Amniotic stem cell (primary cell): ENCODE measurements at places on chromosomes 3 and 15.
A peak's percentile ranks its signal among the peaks of the same experiment; 100 is the strongest.

DNA sequence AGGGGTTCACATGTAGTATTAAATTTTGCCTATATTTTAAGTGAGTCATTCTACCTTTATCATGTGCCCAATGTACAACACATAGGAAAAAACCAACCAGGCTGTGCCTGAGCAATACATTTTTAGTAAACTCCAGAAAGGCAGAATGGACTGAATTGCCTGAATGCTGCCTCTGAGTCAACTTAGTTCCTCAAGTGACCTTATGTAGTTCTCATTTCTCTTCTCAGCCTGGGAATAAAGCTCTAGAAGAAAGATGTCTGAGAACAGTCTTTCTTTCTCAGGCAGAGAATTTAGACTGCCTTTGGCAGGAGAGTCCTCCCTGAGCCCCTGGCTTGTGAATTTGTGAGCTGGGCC is 13.0 kb downstream of the ST3GAL6 start:
- DNase-seq = no peak

DNA sequence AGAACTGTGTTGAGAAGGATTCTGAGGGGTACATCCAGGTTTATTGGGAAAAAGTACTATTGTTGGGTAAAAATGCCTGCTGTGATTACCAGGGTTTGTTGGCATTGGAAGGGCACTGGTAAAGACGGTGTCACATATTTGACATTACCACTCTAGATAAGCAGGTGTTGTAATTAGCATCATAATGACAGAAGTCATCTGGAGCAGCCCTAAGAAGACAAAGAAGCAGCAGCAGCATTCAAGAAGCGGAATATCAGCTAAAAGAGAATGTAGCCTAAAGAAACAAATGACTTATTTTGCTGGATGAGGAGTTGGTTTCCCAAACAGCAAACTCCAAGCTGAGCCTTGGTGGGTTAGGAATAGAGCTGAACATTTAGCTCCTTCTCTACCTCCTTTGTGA is 30.5 kb upstream of the ZFAND6 start:
- no peak for DNase-seq

DNA sequence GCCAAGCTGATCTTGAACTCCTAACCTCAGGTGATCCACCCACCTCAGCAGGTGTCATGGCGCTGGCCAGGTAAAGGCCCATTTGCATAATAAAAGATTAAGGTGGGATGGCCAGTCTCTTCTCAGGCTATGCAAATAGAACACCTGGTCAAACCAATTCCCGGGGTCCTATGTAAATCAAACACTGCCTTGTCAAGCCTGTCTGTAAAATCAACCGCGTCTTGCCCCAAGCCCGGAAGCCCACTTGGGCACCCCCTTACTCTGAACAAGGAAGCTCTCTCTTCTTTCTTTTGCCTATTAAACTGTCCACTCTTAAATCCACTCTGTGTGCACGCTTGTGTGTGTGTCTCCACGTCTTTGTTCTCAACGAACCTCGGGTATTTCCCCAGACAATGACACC is 13.0 kb upstream of the POC1A start:
- DNase-seq = no peak

GRCh38 chr3:57803647-57804081 is 47.6 kb downstream of the SLMAP start:
- peak; percentile 56 for DNase-seq

DNA sequence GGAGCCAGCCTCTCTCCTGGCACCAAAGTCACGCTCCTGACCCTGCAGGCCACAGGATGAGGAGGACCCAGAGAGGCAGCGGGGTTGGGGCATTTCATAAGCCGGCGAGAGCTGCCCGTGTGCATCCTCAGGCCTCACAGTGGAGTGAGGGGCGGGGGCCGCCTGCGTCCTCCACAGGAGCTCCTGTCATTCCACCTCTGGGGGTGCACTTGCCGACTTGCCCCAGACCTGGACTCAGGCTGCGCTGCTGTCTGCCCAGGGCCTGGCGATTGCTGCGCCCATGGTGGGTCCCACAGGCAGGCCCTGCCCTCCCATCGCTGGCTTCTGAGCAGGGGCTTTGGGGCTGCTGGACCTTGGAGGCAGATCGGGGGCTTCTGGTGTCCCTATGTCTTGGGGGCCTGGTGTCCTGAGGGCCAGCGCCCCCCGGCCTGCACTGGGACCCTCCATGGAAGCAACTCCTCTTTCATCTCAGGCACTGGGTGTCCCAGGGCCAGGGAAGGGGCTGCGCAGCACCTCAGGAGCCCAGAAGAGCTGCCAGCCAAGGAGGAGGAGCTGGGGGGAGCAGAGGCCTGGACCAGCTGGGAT is 184.0 kb downstream of the GOLGA6L6 start:
- no peak for DNase-seq

DNA sequence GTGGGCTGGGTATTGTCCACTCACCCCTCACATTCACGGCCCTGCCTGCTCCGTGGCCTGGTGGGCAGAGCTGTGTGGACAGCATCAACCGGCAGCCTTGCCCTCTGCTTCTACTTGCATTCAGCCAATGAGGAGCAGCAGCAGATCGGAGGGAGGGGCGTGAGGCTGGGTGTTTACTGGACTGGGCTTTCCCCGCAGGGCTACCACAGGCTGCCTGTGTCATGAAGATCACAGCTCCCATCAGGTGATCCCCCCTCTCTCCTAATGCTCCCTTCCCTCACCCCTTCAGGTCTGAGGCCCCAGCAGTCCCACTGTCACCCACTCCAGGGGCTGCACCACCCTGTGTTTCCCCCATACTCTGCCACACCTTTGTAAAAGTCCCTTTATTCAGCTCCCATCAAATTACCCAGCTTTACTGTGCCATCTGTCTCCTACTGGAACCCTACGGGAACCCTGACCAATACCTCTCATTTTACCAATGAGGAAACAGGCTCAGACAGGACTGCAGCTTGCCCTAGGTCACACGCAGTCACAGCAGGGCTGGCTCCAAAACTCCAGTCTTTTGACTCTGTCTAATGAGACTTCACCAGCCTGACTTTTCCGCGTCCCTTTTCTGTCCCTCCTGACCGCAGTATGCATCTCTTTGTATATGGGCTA is 81.1 kb downstream of the MEGF11 start:
- DNase-seq = no peak

GRCh38 chr15:49622561-49622960 is 1.7 kb downstream of the DTWD1 start:
- DNase-seq = no peak

DNA sequence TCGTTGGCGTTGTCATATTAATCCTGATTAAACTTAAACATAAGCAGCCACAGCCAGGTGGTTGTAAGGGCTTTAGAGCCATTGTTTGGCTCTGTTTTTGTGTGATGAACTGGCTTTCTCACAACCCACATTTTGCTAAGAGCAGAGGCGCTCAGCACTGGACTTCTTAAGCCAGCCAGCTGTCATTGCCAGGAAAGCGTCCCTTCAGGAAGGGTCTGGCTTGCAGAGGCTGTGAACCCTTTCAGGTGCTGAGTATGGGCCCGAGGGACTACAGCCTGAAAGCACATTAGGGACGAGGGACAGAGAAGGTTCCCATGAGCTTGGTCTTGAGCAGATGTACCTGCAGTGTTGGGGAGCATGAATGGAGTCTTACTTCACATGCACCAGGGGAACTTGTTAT is 112.3 kb downstream of the CHCHD6 start:
- no peak for DNase-seq

GRCh38 chr3:149038322-149038721 is 47.0 kb downstream of the GYG1 start:
- DNase-seq = no peak

- no peak for DNase-seq
Measured at GRCh38 chr3:14876921-14877333, 58.2 kb downstream of the FGD5 start.

GRCh38 chr3:187406927-187407326 is 38.7 kb downstream of the RTP4 start:
- no peak for DNase-seq

DNA sequence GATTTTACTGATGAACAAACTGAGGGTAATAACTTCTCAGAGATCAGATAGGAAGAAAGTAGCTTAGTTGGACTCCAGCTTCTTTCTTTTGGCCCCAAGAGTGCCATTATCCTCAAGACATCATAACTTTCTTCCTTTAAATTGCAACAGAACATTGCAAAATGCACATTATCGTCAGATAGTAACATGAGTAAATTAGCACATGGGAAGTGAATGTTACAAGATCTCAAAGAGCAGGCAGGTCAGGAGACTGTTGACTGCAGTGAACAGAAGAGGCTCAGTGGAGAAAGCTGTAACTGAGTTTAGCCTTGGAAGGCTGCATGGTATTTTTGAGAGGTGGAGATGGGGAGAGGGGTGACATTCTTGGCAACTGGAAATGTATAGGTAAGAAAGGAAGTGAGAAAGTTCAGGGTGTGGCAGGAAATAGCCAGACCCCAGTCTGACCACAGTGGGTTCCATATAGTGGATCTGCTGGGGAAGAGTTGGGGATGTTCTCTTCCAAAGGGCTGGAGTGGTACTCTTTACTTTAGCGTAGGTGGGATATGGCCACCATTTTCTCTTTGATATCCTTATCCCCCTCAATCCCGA is 307.7 kb downstream of the RPLP1 start:
- no peak for DNase-seq

DNA sequence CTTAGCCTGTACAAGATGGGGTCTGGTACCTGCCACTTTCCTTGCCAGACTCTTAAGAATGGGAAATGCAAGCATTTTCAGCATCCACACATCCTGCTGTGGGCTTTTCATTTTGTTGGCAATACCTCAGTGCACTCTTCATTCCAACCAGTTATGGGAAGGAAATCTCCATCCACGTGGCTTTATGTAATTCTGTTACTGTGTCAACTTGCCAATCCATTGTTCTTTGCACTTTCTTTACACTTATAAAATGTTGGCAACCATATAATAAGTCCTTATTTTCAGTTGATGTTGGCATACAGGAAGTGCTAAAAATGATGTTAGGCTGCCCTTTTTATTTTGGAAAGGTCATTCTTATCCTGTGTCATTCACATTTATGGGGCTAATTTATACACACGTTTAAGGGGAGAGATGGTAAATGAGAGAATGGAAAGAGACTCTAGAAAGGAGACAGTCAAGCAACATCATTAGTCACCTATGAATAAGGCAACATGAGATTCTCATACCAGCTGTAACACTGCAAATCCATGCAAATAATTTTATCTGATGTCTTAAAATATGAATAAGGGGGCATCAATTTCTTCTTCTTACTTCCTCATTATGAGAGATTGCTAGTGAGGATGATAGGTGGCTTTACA is 238.7 kb downstream of the CHST2 start:
- DNase-seq = no peak

- peak; percentile 73 for DNase-seq
Measured at GRCh38 chr15:84588053-84588874, 12.5 kb upstream of the ZSCAN2 start.

DNA sequence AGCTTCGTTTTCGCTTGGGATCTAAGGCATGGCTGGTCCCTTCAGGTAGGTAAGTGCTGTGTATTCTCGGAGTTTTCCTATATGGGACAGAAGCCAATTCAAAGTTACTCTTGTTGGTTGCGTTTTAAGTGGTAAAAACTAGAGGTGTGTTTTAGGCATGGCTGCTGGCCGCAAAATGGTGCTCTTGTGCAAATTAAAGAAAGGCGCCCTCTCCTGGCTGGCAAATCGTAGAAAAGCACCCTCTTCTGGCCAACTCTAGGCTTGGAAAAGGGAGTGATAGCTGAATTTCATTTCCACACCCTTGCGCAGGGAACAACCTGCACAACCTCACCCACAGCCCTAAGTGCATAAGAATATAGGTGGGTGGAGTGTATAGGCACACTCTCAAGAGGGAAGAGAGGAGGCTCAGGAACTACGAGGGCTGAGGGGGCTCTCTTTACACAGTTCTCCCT is 23.5 kb downstream of the DRD3 start:
- no peak for DNase-seq

DNA sequence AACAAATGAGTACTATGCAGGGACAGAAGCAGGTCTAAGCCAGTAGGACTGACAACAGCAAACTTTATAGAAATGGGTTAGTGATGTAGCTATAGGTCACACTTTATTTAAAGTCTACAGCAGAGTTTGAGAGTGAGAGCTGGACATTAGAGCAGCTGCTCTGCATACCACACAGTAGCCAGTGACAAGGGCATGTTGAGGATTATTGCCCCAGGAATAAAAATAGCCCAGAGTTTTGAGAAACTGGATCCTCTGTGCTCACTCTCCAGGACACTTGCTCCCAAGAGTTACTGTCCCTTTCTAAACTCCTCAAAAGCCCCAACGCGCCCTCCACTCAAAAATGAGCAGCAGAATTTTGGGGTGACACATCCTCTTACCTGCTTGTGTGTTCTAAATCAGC is 21.1 kb downstream of the LRTM1 start:
- DNase-seq = no peak

- no peak for DNase-seq
Measured at GRCh38 chr3:195448205-195448875, 5.5 kb upstream of the ACAP2 start.

GRCh38 chr3:148309390-148310035 is 388.2 kb upstream of the AGTR1 start:
- peak; percentile 15 for DNase-seq

GRCh38 chr3:41288785-41289184 is 89.5 kb downstream of the CTNNB1 start:
- no peak for DNase-seq

DNA sequence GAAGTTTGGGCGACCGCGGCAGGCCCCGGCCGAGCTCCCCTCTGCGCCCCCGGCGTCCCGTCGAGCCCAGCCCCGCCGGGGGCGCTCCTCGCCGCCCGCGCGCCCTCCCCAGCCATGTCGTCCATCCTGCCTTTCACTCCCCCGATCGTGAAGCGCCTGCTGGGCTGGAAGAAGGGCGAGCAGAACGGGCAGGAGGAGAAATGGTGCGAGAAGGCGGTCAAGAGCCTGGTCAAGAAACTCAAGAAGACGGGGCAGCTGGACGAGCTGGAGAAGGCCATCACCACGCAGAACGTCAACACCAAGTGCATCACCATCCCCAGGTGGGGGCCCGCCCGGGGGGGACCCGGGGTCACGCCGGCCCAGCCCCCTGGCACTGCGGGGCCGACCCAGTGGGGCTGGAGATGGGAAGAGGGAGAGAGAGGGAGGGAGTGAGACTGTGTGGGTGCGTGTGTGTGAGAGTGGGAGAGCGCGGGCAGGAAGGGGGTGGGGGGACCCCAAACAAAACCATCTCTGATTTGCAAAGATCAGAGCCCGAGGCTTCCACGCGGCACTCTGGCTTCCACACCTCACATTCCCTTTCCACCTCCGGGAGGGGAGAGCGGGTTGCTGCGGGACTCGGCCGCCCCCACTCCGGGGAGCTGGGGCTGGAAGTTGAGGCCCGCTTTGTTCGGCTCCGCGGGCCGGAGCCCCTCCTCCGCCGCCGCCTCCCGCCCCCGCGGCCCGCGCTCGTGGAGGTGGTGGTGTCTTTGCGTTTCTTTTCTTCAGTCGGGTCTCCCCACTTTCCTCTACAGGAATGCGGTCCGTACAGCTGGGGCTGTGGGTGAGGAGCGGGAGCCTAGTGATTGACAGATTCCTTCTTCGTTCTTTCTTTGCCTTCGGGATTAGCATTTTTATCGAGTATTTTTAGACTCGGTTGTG is 898 bp downstream of the SMAD3 start:
- DNase-seq = no peak

- no peak for DNase-seq
Measured at GRCh38 chr15:42139596-42139995, 16.8 kb downstream of the PLA2G4F start.

- no peak for DNase-seq
Measured at GRCh38 chr15:28117432-28117990, 18.4 kb upstream of the OCA2 start.

GRCh38 chr3:12155828-12156227 is 2.9 kb downstream of the TIMP4 start:
- peak; percentile 48 for DNase-seq
